ENCODE measurements at places on chromosomes 1 and 21. TPM values are rescaled to one million over a fixed set of nuclear protein-coding genes. Genes with fewer than 3 reads are reported as not detected.

Gene GCLM
- total RNA-seq = 11.1 TPM

- DNase-seq = no peak
Measured at GRCh38 chr1:160746836-160747500, 7.9 kb downstream of the SLAMF7 start.

GRCh38 chr1:186482661-186483255 is 21.8 kb upstream of the PDC start:
- peak; percentile 83 for DNase-seq

- DNase-seq = no peak
Measured at GRCh38 chr1:236214761-236215160, 67.0 kb downstream of the ERO1B start.

DNA sequence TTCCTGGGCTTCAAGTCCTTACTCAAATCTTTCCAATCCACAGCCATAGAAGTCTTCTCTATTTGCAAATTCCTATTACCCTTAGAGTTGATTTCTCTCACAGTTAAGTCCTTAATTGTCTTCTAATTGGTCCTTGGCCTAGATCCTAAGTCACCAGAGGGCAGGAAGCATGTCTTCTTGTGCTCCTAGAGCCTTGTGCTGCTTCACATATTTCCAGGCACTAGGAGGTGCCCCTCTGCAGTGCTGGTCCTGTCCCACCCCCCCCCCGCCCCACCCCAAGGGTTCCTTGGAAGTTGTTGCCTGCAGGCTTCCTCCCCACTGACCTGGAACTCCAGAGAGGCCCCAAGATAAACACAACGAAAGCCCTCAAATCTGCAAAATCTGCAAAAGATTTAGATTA is 28.1 kb upstream of the TARBP1 start:
- DNase-seq = no peak

Measured in tongue (tissue), 3 donors.